ENCODE measurements at places on chromosomes 1 and 21.

DNA sequence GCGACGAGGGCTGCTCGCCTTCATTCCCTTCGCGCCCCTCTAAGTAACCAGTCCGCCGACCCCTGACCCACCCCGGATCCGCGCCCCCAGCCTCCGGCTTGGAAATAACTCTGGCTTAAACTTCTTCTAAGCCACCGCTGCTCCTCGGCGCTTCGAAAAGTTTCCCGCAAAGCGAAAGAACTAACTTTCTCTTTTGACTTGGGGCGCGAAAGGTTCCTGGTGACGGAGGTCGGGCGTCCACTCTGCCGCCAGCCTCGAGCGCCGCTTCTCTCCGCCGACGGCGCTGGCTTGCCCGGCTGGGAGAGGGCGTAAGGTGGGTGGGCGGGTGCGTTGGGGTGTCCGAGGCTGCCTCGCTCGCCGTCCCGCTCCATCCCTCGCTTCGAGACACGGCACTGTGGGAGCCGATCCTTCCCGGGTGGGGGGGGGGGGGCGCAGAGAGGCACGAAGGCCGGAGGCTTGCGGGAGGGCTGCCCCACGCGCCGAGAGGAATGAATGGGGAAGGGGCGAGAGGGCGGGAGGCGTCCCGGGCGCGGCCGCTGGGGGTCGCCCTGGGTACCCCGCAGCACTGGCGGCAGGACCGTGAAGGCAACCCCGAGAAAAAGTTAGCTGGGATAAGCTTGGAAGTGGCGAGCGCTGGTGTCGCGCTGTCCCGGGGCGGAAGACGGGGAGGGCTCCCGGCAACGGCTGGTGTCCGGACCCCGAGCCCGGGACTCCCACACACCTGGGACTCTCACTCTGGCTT, 569 bp downstream of the ATF3 start:
- DNase-seq: peak; percentile 33

- DNase-seq: no peak
Observed at GRCh38 chr21:8990326-8991087, 1530.9 kb upstream of the TPTE start.

DNA sequence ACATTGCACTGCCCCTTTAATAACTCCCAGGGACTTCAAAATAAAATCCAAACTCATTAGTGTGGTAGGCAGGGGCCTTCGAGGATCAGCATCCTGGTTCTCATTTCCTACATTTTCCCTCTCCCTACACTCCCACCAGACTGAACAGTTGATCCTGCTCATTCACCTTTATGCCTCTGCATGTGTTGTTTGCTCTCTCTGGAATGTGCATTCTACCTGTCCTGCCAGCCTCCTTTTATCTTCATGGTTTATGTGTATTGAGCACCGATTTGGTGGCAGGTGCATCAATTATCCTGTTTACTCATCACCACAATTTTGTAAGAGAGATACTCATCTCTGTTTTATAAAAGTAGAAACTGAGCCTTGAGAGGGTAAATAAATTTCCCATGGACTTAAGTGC, 125.0 kb downstream of the ADSS2 start:
- DNase-seq: no peak

- no peak for DNase-seq
Observed at GRCh38 chr1:29454616-29455380, 218.5 kb downstream of the PTPRU start.

DNA sequence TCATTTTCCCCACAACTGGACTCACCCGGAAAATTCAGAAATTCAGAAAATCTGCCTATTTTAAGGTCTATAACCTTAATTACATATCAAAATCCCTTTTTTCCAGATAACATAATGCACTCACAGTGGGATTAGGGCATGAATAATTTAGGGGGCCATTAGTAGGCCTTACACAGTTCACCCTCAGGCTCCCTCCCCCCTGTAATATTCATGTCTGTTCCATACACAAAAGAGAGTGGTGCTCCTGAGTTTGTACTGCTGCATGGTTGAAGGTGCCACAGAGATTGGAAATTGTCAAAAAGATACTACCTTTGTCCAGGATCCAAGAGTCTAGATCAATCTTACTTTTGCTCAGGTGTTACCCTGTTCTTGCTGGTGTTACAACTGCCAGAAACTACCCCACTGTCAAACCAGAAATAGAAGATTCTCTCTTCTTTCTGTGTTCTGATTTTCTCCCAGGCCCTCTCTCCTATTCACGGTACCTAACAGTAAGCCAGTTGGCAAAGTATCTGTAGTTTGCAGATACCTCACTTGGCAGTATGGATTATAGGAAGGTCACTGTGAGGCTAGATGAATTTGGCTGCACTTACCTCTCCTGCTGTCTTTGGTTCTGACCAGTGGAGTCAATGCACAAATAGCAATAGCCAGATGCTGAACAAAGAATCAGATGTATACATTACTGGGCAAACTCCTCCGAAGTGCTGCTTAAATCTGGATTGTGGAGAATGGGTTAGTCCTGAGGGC, 53.2 kb downstream of the C1orf198 start:
- DNase-seq: no peak

DNA sequence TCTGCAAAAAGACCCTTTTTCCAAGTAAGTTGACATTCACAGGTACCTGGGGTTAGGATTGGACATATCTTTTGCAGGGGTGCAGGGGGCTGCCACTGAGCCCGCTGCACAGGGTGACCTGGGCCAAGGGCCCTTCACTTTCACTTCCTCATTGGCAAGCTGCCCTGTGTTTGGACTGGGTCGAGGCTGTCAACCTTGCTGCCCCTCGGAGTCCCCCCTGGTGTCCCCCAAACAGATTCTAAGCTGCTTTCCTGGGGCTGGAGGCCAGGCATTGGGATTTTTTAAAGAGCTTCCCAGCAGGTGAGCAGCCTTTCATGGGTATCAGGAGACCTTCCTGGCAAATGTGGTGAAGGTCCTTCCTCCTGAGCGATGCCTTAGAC, 7.9 kb upstream of the UMODL1 start:
- DNase-seq: no peak

DNA sequence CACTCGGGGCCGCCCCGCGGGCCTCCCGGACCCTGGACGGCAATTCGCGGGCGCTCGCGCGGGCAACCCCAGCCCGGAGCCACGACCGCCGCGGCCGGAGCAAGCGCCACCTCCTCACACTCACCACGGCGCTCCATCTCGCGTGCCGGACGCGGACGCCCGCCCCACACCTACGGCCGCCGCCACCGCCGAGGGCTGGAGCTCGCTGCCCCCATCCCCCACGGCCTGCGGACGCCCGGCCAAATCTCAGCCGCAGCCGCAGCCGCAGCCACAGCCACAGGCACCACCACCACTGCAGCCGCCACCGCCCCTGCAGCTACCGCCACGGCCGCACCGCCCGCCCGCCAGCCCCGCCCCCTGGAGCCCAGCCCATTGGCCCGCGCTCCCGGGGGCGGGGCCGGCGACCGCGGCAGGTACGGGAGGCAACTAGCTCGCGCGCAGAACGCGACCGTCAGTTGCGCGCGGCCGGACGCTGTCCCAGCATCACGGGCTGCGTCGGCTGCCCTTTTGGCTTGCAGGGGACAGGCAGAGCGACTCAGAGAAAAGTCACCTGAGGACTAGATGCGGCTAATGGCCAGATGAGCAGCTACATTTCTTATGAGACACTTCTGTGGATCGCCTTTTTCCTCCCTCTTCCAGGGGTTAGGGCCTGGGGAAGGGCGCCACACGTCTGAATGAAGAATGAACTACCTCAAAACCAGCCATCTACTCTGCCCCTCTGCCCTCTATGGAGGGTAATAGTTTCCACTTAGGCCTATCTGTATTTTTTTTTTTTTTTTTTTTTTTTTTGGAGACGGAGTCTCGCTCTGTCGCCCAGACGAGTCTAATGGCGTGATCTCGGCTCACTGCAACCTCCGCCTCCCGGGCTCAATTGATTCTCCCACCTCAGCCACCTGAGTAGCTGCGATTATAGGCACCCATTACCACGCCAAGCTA, at the start of gene ARHGAP29:
ARHGAP29 (minus strand) TSS at position 294 of the 936 bp plus-strand sequence. CDS start 5,973 bp downstream, outside the sequence.
- peak; percentile 84 for DNase-seq

DNA sequence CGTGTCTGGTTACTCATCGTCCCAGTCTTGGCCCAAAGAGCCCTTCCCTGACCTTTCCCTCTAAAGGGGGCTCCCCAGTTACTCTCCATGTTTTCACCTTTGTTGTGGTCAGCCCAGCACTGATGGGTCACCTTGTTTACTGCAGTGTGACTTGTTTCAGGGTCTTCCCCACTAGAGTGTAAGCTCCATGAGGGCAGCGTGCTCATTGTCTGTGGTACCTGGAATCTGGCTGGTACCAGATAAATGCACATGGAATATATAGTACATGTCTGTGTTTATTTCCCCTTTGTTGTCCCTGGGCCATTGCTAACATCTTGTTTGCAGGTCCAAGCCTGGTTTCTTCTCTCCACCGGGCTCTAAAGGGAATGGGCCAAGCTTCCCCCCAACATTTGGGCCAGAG, 22.7 kb upstream of the TENT5B start:
- DNase-seq: no peak

DNA sequence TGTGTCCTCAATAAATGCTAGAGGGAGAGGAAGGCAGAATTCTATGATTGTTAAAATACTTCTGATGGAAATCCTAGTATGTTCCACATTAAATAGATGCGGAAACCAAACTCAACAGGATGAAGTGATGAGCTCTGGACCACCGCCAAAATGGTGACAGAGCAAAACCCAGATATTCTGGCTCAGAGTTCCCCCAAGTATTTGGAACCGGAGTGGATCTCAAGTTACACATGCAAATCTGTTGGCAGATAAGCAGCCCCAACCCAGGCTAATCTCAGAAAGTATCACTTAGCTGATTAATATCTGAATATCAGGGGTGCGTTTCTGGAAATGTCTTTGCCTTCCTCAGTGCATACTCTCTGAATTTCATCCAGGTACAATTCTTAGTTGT, 17.4 kb upstream of the GRHL3 start:
- no peak for DNase-seq

DNA sequence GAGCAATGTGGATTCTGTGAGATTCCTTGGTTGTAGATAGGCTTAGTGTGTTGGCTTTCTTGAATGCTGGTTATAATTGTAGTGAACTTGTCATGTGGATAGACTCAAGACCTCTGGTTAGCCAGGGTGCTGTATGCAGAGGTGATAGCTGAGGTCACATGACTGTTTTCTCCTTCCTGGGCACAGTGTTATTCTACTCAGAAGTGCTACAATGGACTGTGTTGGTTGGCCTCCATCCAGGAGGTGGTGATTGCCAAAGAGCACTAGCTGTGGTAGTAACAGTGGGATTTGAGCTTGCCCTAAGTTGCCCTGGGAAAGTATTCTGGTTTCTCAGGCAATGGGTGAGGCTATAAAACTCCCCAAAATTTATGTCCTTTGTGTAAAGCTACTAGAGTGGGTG, 71.6 kb downstream of the SH3BGR start:
- DNase-seq: no peak

GRCh38 chr1:29825941-29826415, 589.7 kb downstream of the PTPRU start:
- no peak for DNase-seq

DNA sequence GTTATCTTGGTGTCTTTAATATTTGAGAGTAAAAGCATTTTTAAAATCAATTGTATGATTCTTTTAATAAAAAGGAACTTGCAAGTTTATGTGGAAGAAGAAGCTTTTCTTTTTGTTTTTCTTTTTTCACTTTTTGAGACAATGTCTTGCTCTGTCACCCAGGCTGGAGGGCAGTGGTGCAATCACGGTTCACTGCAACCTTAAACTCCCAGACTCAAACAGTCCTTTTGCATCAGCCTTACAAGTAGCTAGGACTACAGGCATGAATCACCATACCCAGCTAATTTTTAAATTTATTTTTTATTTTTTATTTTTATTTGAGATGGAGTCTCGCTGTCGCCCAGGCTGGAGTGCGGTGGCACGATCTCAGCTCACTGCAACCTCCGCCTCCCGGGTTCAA, 34.1 kb downstream of the CMPK1 start:
- DNase-seq: no peak

GRCh38 chr1:227934476-227935313, 13.0 kb downstream of the WNT9A start:
- DNase-seq: peak; percentile 86

DNA sequence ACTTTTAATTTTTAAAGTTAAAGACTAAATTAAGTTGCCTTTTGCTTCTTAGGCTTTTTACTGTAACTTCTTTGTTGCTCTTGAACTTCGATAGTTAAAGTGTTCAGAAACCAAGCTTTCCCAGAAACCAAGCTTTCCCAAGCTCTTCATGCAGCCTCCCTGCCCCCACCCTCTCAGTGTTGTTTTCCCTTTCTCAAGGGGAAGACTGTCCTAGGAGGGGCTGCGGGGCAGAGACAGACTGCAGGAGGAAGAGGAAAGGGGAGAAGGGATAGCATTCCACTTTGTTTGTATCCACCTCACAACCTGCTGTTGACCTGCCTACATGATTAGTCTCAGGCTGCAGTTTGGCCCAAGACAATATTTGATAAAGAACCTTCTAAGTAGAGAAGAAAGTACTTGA, 39.0 kb upstream of the DIPK1A start:
- DNase-seq: no peak

- no peak for DNase-seq
Observed at GRCh38 chr1:52855584-52855983, 13.0 kb downstream of the ZYG11A start.

DNA sequence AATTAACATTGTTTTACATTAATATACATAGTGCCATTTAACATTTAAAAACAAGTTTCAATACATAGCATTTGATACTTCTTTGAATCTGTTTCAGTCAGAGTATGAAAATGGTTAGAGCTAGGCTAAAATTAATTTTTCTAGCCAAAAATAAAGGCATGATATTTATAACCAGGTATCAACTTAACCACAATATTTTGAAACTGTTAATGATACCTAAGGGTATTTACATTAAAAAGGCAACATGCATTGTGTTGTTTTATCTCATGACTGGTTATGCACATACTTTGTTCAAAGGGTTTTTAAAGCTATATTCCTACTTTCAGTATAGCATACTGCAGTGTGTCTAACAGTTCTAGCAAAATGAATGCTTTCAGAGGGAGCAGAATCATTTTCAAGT, 130.0 kb downstream of the HS2ST1 start:
- DNase-seq: no peak

DNA sequence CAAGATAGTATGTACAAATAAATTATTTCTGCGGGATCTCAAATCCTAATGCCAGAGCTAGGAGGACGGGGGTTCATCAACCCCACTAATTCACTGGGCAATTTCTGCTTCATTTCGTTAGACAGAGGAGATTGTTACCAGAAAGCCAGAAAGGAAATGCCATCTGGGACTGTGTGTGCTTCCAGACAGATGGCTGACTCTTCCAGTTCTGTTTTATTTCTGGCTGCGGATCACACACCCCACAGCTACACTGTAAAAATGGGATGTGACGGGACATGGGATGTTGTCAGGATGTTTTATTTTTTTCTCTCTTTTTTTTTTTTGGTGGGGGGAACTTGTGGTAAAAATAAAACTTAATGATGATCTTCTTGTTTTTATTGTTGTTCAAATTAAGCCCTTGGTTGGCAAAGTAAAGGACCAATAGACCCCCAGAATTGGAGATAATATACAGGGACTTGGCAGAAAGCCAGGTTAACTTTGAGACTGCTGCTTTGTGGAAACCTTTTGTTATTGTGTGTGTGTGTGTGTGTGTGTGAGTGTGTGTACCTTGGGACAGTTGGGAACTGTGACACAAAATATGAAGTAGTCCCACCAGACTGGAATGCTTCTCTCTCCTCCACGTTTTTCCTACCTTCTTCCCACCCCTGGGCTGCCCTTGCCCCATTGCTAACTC, 114.5 kb downstream of the NUF2 start:
- no peak for DNase-seq
